NCI-H1417 (cell line): ENCODE measurements at places on chromosomes 2 and 18.
A peak's percentile ranks its signal among the peaks of the same experiment; 100 is the strongest.

- no peak for DNase-seq
These were observed 44.9 kb downstream of the PTPN2 start for GRCh38 chr18:12839057-12839525.

GRCh38 chr2:64485331-64485730 is 31.4 kb downstream of the LGALSL start:
- no peak for DNase-seq

DNA sequence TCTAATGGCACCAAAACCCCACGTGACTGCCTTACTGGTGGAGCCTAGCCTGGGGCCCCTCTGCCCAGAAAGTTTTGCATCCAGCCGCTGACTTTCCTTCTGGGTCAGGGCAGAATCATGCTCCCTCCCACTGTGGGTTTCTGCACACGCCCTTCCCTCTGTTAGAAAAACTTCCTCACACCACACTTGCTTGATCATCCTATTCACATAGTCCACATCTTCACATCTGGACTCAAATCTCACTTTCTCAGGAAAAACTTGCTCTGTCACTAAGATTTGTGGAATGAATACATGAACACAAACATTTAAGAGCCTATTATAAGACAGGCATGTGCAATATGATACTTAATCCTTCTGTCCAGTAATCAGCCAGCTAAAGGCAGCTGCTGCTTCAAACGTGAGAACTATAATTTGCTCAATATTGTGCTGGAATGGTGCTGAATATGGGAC is 274.7 kb downstream of the RND3 start:
- peak; percentile 39 for DNase-seq

DNA sequence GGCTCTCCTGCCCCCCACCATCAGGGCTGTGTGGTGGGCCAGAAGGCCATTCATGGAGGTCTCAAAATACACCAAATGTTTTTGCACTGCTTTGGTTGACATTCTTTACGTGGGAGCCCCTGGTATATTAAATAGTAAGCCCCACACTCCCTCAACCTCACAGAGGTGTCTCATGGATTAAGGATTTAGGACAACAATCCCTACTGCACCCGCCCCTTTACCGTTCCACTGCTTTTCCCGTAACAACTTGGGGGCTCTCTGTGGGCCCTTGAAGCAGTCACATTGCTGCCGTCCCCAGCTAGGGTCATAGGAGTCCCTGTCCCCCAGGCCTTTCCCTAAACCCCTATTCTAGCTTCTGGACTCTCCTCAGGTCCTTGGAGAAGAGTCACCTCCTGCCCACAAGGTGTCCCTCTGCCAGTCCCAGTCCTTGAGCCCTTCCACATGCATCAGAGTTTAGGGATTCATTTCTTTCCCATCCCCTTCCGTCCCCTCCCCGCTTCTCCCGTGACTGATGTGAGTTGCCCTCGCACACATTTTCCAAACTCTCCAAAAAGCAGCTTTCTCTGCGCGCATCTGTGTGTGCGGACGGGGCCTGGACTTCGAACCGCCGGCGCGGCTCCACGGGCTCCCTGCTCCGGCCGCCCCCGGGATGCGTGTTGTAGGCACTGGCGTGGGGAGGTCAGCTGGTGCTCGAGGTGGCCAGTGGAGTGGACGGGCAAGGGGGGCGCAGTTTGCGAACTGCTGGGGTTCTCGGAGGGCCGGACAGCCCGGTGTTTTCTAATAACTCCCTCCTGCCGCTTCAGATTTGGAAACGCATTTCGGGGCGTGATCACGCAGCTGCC is 84.8 kb downstream of the LYPD1 start:
- no peak for DNase-seq

- no peak for DNase-seq
These were observed 347.1 kb upstream of the FAM98A start for GRCh38 chr2:33946193-33946592.

DNA sequence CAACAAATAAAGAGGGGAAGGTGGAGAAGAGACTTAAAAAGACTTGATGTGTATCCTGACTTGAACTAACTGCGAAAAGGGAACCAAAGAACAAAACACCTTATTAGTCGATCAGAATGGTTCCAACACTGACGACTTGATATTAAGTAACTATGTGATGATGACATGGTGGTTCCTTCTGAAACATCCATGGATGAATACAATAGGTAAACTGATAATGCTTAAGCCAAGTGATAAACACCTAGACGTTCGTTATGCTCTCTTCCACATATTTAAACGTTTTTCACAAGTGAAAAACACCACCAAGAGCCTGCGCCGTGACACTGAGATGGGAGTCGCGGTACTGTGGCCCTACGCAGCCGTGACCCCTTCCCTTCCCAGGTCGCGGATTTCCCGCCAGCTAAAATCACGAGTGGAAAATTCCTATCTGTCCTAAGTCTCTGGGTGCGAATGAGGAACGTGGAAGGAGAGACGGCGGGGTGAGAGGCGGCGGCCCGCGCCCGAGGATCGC is 797 bp downstream of the TTC32 start:
- no peak for DNase-seq

DNA sequence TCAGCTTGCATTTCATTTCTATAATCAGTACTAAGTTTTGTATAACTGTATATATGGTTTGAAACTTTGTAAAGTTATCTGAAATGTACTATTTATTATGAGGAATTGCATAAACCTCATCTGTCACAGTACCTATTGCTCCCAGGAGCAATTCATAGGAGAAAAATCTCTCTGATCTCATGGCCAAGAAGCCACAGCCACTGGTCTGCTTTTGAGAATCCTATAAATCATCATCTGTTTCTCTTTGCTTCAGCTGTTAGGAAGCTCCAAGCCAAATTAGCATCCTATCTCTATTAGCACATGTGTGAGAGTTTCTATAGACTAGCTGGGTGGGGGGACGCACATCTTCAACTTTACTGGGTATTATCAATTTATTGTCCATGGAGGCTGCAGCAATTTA is 210.3 kb downstream of the CYP26B1 start:
- no peak for DNase-seq

- peak; percentile 90 for DNase-seq
These were observed 140.2 kb upstream of the BCL2L11 start for GRCh38 chr2:110980339-110981062.

- no peak for DNase-seq
These were observed 75.3 kb downstream of the MBD2 start for GRCh38 chr18:54149078-54149697.

DNA sequence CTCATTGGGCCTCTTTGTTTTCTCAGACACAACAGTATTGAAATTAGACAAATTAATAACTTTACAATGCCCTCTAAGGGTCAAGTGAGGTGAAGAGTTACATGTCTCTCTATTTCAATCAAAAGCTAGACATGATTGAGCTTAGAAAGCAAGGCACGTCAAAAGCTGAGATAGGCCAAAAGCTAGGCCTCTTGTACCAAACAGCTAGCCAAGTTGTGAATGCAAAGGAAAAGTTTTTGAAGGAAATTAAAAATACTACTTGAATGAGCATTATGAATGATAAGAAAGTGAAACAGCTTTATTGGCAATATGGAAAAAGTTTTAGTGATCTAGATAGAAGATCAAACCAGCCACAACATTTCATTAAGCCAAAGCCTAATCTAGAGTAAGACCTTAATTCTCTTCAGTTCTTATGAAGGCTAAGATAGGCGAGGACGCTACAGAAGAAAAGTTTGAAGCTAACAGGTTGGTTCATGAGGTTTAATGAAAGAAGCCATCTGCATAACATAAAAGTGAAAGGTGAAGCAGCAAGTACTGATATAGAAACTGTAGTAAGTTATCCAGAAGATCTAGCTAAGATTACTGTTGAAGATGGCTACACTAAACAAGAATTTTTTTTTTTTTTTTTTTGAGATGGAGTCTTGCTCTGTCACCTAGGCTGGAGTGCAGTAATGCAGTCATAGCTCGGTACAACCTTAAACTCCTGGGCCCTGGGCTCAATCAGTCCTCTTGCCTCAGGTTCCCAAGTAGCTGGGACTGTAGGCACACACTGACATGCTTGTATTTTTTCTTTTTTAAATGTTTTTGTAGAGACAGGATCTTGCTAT is 65.5 kb downstream of the FAM117B start:
- no peak for DNase-seq

GRCh38 chr2:54377901-54378493 is 78.1 kb upstream of the SPTBN1 start:
- DNase-seq, result peak; percentile 31

DNA sequence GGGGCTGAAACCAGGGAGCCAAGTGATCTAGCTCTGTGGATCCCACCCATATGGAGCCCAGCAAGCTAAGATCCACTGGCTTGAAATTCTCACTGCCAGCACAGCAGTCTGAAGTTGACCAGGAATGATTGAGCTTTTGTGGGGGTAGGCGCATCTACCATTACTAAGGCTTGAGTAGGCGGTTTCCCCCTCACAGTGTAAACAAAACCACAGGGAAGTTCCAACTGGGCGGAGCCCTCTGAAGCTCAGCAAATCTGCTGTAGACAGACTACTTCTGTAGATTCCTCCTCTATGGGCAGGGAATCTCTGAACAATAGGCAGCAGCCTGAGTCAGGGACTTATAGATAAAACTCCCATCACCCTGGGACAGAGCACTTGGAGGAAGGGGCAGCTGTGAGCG is 96.7 kb downstream of the CCDC148 start:
- DNase-seq, result no peak

DNA sequence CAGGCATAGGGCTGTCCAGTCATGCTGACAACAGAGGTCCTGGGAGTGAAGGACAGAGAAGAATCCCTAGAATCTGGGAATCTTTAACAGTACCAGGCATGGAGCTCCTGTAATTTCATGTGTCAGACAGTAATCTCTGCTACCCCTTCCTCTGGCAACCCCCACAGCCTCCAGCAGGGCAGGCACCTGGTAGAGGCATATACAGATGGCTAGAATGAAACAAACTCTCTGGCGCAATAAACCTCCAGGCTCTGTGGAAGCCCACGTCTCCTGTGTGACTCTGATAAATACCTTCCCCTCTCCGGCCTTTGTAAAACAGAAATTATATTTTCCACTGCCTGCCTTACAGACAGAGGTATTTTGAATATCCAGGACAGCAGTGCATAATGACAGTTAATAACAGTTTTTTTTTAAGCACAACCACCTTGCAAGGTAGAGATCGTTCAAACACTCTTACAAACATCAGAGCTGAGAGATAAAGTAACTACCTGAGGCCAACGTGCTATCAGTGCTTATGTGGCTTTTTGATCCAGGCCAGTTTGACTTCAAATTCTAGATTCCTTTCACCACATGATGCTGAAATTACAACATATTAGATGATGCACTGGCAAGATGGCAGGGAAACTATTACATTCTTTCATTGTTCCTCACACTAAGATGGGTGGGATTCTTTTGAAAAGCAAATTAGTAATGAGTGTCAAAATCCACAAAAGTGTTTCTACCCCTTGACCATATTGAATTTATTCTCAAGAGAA is 47.7 kb upstream of the TMEM247 start:
- no peak for DNase-seq

GRCh38 chr18:23200756-23201155 is 65.5 kb downstream of the CABLES1 start:
- peak; percentile 10 for DNase-seq

- DNase-seq, result no peak
These were observed 109.9 kb upstream of the DTNA start for GRCh38 chr18:34600158-34600557.

DNA sequence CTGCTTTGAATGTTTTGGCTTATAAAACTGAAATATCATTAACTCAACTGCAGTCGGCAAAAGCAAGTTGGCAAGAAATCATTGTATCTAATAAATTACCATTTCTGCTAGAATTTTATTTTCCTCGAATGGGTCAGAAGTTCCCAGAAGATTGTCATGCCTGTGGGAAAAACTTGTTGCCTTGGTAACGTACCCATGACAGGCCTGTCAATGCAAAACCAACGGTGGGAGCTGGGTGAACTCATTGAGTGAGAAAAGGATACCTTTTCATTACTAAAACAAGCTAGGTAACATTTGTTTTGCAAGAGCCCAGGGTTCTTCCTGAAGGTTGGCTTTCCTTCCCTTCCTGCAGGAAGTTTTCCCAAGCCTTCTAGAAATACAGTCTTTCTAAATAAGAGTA is 9.5 kb downstream of the PLB1 start:
- no peak for DNase-seq

DNA sequence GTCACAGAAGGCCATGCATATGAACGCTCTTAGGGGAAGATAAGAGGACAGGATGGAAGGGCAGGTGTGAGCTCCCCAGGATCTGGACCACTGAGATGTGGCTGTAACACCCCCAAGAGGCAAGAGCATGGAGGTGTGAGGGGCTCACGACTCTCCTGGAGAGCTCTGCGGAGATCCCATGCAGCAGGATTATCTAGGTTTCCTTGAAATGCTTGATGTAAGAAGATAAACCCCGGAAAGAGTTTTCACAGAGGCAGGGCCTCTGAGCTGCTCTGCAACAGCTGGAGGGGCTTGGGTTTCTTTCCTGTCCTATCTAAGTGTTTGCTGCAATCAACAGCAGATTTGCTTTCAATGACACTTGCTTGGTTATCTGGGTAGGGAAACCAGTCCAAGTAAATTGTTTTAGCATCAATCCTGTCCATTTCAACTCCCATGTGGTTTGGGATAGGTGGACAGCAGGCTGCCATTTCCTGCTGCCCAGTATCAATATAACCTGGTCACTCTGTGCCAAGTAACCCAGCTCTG is 138.9 kb downstream of the SMAD2 start:
- no peak for DNase-seq

DNA sequence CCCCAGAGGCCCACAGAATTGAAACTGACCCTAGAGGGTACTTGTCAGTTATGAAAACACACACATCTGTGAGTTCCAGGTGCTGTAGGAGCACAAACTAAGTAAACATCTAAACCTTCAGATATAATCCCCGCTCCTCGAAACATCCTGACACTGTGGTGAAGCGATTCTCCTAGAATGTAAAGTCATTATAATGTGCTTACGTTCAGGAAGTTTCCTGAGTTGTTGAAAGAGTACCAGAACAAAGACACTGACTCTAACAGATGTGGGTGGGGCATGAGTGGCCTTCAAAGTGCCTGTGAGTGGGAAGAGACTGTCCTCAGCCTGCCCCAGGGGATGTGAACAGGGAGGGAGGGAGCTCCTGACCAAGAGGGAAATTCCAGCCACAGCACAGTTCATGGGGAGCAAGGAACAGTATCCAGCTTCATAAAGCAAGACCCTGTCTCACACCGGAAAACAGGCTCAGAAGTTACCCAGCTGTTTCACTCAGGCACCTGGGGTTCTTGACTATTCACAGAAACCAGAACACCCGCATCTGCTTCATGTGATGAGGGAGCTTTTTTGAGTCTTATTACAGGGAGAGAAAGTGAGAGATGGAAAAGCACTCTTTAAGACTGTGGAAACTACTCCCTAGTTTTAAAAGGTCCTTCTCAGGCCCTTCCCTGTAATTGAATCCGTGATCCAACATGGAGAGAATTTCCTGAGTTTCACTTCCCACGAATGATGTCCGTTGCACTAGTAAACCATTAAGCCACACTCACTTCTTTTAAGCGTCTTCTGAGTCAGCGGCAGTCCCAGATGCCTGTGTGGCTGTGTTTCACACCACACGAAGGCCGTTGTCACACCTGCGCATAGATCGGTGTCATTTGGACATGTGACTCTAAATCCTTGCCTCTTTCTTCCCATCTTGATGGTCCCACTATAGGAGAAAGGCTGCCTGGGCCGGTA is 88.6 kb upstream of the EML6 start:
- no peak for DNase-seq

DNA sequence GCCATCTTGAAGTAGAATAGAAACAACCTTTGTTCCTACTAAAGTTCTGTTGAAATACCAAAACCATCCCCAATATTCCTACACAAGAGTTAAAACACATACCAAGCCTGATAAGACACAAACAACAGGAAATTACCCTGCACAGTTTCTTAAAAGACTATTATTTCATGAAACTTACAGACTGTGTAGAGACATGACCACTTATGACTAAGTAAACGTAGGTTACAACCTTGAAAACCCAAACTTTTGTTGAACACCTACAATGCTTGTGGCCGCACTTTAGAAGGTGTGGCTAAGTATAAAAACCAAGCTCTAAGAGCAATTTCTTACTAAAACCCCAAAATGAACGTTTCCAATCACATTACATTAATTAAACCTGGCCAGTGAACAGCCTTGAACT is 2.0 kb downstream of the SMAD2 start:
- DNase-seq, result no peak
